ENCODE measurements at places on chromosomes 4 and X.

DNA sequence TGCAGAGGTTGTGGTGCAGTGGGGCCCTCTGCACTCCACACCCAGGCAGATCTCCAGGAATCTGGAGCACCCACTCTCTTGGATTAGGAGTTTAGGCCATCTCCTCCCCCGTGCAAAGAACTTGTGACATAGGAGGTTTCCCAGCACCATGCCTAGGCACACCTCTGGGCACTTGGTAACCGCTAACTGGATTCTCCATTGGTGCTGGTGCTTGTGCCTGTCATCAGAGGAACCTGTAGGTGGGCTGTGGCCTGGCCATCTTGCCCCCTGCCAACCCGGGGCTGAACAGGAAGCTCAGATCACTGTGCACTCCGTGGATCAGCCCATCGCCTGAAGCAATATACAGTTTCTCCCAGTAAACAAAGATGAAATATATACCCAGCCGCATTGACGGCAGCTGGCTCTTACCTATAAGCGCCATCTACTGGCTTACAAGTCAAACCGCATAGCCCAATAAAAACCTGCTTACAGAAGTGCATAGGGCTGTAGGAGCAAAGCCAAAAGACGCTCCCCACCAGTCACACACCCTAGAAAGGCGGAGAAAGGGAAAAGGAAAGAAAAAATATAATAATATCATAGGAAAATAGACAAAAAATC is 19.1 kb upstream of the TEX13B start:
- no peak for DNase-seq

GRCh38 chr4:3802571-3803474 is 36.6 kb downstream of the ADRA2C start:
- no peak for DNase-seq

DNA sequence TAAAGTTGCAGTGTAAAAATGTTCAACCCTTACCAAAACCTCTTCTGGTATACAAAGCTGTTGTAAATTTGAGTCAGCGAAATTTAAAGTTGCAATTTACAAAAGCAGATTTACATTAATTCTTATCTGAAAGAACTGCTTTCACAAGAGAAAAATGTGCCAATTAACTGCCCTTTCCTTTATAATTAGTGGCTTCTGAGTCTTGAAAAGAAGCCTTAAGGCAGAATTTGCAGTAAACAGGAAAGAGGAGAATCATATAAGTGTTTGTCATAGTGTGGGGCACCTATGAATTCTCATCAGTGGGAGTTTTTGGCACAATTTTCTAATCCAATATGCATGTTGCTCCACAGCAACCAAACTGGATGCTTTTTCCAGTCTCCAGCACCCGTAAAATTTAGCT is 125.3 kb upstream of the GABRG1 start:
- no peak for DNase-seq

DNA sequence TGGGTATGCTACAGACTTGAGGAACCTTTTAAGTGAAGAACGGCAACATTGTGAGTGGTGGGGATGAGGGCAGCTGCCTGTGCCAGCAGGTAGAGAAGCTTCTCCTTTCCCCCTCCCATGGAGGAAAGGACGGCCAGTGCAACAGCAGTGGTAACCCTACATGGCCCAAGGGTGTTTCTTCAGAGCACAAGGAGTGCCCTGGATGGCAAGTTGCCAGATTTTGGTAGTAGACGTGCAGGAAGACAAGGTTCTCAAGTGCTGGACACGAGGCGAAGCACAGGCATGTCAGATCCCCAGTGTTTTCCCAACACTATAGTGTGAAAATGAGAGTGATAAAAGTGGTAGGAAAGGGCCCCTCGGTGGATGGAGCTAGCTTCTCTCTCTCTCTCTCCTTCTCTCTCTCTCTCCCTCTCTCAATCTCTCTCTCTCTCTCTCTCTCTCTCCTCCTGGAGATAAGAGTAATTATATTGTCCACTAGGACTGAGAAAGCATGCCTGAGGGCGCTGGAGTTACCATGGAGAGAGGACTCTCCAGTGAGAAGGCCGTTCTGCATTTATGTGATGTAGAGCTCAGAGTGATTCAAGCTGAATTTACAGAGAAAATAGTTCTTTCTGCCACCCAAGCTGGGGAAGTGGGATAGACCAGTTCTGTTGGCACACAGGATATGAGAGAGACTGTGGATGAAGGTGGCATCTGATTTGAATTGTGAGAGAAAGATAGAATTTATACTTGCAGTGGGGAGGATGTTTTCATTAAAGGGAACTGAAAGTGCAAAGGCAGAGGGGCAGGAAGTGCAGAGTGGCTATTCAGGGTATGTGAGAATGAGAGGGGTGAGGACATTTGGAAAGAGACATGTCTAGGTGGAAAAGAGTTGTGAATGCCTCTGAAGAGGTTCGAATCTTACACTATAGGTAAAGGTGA is 25.7 kb upstream of the TRPC3 start:
- DNase-seq: no peak

DNA sequence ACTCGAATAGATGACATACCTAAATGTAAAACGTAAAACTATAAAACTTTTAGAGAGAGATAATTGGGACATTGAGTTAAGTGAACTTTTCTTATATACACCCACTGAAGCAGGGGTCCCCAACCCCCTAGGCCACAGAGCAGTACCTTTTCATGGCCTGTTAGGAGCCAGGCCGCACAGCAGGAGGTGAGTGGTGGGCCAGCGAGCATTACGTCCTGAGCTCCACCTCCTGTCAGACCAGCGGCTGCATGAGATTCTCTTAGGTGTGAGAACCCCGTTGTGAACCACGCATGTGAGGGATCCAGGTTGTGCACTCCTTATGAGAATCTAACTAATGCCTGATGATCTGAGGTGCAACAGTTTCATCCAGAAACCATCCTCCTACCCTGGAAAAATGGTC is 114.8 kb downstream of the HMX1 start:
- no peak for DNase-seq

- no peak for DNase-seq
Observed at GRCh38 chr4:156568041-156568440, 403.6 kb downstream of the PDGFC start.

GRCh38 chrX:118760025-118760424 is 32.6 kb downstream of the IL13RA1 start:
- no peak for DNase-seq

DNA sequence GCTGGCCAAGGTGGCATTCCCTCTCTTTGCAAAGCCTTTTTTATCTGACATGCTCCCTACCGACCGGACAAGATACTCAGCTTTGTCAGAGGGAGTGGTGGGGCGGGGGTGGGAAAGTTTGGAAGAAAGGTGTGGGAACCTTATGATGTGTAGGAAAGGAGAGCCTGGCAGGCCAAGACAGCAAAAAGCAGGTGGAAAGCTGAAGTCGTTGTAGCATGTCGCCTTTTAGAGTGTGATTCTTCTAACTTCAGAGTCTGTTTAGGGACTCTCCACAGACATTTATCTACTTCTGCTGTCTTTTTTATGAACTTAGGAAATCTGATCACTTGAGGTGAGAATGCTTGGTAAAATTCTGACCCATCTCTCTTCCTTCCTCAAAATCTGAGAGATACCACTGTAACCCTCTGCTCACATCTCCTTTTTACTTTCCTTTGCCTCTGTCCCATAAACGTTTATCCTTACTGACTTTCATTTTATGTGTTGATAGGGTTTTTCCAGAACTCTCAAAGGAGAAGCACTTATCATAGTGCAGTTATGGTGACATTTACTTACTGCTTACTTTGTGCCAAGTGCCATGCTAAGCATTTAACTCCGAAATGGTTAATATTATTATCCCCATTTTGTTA is 8.2 kb upstream of the RUFY3 start:
- no peak for DNase-seq

DNA sequence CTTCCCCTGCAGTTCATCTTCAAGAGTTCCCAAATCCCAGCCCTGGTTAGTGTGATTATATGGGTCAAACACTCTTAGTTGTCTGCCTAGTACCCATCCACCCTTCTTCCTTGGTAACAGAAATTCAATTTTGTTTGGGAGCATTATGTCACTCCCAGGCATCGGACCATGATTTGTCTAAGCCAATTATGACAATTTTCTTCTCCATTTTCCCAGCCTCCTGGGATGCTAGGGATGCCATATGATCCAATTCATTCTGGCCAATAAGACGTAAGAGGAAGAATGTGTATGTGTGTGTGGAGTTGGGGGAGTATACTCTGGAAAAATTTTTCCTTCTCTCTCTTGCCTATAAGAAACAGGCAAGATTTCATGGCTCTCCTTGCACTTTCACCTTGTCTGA is 465.9 kb downstream of the MID1IP1 start:
- DNase-seq: no peak

- no peak for DNase-seq
Observed at GRCh38 chr4:153747406-153747955, 12.3 kb downstream of the RNF175 start.

DNA sequence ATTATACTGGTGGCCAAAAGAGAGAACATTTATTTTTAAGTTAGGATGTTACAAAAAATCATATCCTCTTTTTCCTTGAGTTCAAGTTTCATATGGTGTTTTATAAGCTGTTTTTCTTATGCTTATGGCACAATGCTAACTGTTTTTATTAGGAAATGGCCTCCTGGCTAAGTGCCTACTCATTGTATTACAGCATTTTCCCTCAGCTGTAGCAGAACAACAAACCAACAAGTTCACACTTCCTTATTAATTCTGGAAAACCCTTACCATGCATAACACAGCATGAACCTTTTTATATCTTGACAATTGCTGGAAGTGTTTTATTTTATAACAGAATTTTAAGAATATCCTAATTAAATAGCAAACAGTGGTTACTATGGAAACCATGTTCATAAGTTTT is 165.8 kb downstream of the GASK1B start:
- no peak for DNase-seq

GRCh38 chrX:153944800-153945150 is 332 bp upstream of the RENBP start:
- DNase-seq: no peak

GRCh38 chr4:87375719-87376291 is 15.2 kb downstream of the HSD17B11 start:
- no peak for DNase-seq

GRCh38 chr4:175622887-175623286 is 189.2 kb downstream of the GPM6A start:
- no peak for DNase-seq

- DNase-seq: no peak
Observed at GRCh38 chr4:115076691-115077090, 36.7 kb downstream of the NDST4 start.

Measured in caudate nucleus (tissue), 63 donors.